ENCODE measurements at places on chromosomes 7 and 10.
A peak's percentile ranks its signal among the peaks of the same experiment; 100 is the strongest.

DNA sequence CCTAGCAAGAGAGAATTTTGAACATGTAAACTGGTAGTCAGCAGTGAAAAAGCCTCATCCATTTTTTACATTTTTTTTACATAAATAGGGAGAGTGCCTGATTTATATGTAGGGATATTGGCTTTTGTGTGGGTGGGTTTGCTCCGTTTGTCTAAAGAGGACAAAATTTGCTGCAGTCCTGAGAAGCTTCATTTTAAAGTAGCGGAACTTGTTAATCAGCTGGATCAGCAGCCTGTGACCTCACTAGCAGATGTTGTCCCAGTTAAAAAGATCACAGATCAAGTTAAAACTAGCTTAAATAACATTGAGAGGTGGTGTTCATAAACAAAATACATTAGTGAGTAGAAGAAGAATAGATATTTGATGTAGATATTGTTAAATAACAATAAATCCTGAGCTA is 2.6 kb downstream of the ATRNL1 start:
- no peak for DNase-seq

DNA sequence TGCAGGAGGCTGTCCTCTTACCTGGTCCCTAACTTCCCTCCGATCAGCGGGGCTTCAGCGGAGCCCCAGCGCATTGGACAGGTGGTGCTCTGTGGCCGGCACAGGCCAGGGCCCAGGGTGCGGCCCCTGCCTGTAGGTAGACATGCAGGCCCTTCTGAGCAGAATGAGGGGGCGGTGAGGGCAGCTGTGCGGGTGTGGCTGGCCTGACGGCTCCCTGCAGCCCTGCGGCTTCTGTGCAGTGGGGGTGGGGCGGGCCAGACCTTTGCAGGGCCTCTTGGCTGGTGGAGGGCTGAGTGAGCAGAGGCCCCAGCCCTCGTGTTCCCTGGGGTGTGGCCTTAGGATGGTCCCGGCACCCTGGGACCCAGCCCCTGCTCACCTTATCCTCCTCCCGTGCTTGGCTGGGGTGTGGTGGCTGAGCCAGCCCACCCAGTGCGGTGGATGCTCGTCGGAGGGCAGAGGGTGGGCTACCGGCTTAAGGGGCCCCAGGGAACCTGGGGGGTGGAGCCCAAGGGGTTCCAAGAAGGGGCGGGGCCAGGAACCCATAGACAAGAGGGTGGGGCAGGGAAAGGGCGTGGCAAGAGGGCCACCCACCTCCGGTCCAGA is 175.2 kb upstream of the TNRC18 start:
- DNase-seq = peak; percentile 83

GRCh38 chr10:98285416-98285815 is 17.4 kb upstream of the LOXL4 start:
- peak; percentile 9 for DNase-seq

DNA sequence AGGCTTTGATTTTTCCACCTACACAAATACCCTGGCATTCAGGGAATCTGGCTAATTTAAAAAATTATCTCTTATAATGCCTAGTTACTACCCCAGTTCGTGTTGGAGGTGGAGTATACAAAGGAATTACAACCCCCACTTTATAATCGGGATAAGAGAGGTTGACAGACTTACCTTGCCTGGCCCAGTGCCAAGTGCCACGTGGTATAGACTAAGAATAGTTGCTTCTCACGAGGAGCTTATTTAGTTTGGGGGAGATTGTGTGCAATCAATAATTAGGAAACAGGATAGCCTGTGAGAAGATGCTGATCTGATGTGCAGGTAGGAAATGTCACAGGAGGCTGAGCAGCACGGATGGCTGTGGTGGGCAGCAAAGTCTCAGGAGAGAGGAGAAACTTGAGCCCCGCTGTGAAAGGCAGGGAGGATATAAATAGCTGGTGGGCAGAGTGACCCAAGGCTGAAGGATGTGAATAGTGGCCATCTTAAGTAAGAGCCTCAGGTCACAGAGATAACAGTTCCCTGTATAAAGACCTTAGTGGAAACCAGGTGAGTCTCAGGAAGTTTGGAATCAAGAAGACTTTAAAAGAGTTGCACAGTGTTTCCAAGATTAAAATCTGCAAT is 11.3 kb upstream of the ATXN7L1 start:
- DNase-seq = no peak

- no peak for DNase-seq
Measured at GRCh38 chr7:70489813-70490212, 642.1 kb upstream of the GALNT17 start.

DNA sequence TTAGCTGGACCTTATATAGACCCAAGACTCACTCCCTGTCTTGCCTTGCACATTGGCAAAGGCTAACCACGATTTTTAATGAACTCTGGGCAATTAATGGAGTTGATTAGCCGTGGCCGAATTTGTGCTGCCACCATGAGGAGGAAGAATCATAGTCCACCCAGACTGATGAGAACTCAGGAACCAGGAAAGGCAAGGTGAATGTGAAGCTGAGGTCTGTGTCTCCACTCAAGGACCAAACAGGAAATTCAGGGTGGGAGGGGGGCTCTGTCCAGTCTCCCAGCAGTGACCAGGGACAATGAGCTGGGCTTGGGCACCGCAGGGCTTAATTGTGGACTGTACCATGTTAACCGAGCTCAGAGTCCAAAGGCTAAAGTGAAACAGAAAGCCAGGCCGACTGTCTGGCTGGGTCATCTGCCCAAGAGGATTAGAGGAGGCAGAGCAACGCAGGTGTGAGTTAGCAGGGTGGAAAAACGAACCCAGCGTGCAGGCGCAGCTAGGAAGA is 127.0 kb upstream of the JCAD start:
- no peak for DNase-seq

- no peak for DNase-seq
Measured at GRCh38 chr10:62182595-62182994, 86.0 kb downstream of the RTKN2 start.

- peak; percentile 86 for DNase-seq
Measured at GRCh38 chr10:132942101-132943057, at the start of gene CFAP46. CFAP46 (minus strand) TSS chr10:132942570; CDS start chr10:132942484, 86 bp downstream.

- DNase-seq = no peak
Measured at GRCh38 chr7:79608005-79608404, 154.5 kb upstream of the MAGI2 start.

DNA sequence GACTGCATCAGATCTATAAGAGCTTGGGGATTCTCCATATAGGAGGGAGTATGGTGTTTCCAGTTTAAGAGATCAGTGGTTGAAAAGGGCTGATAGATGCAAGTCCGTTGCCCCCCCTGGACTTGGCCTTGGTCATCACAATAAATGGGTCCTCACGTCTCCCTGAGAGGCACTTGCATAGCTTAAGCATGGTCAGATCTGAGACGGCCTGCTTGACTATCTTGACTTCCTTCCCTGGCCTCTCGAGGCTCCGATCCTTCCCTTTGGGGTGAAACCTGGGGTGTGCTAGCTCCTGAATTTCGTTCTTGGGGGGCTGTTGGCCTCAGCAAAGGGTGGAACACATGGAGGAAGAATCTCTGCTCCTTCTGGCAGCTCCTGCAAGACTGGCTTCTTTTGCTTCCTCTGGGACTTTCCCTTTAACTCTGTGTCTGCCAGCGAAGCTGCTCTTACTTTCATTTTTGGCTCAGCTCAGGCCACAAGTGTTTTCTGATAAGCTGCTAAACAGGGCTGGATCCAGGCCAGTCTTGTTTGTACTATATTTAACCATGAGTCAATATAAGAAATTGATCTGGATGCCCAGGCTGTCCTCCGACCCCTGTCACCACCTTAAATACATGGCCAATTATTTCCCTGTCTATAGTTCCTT is 11.2 kb upstream of the ZNF485 start:
- DNase-seq = no peak

GRCh38 chr10:22593636-22594198 is 120.7 kb downstream of the PIP4K2A start:
- DNase-seq = no peak

DNA sequence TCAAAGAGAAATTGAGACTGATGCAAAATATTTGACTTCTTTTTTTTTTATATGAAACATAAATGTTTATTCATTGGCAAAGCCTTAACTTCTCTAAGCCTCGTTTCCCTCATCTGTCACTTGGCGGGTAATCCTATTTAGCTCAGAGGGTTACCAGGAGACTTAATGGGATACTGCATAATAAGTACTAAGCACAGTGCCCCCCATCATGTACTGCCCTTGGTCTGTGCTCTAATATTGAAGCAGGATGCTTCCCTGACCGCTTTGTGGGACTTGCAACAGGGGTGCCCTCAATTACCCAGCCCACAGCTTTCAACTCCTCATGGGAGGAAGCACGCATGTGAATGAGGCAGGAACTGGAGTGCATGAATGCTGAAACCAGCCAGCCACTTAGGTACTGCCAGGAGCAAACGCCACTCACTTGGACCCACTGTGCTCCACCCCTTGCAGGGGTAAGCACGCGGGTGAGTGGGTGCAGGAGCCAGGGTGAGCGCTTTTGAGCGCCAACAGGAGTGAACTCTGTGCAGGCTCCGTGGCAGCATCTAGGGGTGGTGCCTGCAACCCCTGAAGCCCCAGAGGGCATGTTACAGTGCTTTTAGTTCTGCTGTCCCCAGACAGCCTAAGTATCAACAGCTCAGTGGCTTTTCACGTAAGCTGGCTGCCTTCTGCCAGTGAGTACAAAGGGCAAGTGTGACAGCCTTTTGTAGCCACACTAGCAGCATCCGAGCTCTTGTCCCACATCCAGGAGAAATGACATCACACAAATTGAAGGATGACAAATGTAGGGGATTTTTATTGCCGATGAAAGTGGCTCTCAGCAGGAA is 209.8 kb upstream of the C7orf33 start:
- no peak for DNase-seq

DNA sequence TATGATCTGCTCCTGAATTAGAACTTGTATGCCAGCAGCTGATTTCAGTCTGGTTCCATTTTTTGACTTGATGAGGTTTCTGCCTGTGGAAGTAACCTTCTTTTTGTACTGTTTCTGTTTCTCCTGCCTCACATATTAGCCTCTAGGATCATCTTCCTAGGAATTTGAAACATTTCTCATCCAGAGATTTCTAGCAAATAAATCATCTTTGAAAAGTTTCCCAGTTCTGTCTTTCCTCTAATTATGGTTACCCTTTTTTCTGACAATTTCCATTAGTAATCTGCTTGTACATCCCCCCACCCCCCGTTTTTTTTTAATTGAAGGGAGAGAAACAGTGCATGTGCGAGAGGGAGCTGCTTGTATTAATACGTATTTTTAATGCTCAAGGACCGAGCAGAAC is 92.2 kb downstream of the NRF1 start:
- DNase-seq = no peak

GRCh38 chr7:151754142-151754590 is 122.7 kb downstream of the PRKAG2 start:
- peak; percentile 99 for DNase-seq

GRCh38 chr7:74480861-74481417 is 27.2 kb downstream of the GTF2IRD1 start:
- DNase-seq = no peak

DNA sequence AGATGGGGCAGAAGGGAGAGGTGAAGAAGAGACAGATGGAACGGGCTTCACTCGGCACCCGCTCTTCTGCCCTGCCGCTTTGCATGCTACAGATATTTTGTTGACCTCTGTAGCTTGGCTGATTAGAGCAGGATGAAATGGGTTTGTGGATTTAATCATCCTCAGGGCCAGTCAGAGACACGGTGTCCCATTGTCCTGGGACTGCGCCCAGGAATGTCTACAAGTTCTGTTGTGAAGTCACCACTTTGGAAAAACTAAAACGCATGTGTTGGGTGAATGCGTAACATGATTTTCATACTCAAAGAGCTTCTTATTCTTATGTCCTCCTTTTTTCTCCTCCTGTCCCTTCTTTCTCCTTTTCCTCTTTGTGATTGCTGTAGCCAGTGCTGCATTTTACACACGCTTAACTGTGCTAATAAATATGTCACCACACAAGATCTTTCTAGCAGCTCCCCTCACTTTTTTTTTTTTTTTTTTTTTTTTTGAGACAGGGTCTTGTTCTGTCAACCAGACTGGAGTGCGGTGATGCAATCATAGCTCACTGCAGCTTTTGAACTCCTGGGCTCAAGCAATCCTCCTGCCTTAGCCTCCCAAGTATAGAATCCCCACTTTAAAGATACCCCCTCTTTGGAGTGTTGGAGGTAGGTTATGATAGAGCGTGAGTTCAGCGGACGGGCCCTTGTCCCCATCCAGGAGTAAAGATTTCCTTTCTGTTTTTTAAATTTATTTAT is 3.4 kb downstream of the CPA4 start:
- no peak for DNase-seq

GRCh38 chr7:129095258-129095657 is 40.3 kb upstream of the TNPO3 start:
- DNase-seq = peak; percentile 15

- DNase-seq = no peak
Measured at GRCh38 chr7:23434147-23434917, 36.0 kb downstream of the IGF2BP3 start.

DNA sequence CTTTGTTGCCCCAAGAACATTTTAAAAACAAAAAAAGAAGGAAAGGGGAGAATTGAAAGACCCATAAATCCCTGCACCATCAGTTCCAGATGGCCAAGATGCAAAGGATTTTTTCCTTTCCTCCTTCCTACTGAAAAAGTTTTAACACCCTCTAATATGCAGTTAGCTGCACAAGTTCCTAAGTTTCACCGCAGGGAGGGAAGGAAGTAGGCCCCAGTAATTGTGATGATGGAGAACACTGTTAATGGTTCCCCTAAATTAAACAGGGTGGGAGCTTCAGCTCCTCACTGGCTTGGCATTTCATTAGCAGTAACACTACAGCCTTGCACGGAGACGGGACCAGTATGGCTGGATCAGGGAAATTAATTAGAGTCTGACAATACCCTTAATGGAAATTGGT is 63.7 kb upstream of the PPIF start:
- no peak for DNase-seq

GRCh38 chr10:68096913-68097516 is 12.3 kb upstream of the MYPN start:
- DNase-seq = peak; percentile 90

DNA sequence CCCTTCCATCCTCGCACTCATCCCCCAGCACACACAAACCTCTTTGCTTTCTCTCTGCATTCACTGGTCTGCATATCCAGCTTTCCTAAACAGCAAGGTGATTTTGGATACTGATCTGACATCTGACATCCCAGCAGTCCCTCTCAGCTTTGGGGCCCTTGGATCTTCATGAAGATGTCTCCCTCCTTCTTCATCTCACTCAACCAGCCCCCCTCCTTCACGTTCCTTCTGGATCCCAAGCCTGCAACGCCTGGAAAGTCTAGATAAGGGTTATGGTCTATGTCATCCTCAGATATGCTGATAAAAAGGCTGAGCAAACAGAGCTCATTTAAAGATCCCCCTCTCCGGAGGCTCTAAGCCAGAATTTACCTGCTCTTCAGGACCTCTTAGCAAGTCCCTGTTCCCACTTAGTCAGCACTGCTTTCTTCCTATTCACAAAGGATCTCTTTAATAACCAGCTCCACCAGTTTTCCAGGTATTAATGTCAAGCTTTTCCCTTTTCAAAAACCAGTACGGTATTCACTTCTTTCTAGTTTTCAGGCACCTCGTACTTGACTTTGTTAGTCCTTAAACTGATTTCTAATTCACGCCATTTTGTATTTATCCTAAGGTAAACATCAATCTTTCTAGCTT is 38.9 kb downstream of the CREB3L2 start:
- DNase-seq = peak; percentile 74

DNA sequence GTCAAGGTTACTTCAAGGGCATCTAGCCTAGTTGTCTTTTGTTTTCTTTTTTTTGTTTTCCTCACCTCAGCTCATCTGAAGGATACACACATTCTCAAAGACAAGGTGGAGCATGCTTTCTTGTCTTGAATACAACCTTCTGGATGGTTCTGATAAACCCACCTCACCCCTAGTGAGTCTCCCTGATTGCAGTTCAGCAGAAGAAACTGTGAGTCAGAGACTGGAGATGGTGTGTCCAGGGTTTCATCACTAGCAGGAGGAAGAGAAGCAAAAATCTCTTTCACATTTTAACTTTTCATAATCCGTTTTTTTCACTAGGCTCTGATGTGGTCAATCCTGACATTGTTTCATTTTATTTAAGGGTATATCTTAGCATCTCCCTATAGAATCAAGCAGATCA is 143.0 kb upstream of the NRBF2 start:
- no peak for DNase-seq

Data from islet precursor cell (in vitro differentiated cells).